Esophagus muscularis mucosa (tissue), 4 donors: ENCODE measurements at places on chromosomes 1 and 21. TPM values are rescaled to one million over a fixed set of nuclear protein-coding genes. Genes with fewer than 3 reads are reported as not detected.

TNFRSF25 gene
- total RNA-seq, result 9.1 TPM

DCAF8 gene
- total RNA-seq, result 168 TPM

RPTN gene
- not detected for total RNA-seq

DNA sequence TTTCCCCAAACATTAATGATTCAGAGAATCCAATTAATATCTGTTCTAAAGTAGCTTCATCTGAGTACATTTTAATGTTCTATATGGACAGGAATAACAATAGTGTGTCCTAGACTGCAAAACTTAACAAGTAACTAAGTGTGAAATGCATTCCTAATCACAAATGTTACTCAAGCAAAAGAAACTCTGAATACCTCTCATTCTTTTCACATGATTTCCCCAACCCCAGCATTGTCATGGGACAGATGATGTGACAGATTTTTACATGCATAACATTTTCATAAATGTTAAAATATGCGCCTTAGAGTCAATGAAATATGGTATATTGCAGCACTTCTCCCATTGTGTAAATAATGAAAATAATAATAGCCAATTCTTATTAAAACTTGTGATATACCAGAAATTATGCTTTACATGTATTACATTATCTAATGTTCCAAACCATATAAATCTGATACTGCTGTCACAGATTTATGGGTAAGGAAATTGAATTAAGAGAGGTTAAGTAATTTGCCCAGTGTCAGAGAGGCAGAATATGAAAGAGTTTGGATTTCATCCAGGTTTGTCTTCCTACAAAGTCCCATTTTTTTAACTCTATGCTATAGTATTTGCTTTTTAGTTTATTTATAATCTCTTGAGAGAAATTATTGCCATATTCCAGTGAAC, 269.4 kb downstream of the LRRC7 start:
- H3K27ac ChIP-seq, result no peak overlapping the region
- H3K4me3 ChIP-seq, result no peak overlapping the region
- no peaks in the 10 kb centered on the region for H3K4me1 ChIP-seq
- H3K27me3 ChIP-seq, result no peaks in the 10 kb centered on the region
- H3K36me3 ChIP-seq, result no peaks in the 10 kb centered on the region

DNA sequence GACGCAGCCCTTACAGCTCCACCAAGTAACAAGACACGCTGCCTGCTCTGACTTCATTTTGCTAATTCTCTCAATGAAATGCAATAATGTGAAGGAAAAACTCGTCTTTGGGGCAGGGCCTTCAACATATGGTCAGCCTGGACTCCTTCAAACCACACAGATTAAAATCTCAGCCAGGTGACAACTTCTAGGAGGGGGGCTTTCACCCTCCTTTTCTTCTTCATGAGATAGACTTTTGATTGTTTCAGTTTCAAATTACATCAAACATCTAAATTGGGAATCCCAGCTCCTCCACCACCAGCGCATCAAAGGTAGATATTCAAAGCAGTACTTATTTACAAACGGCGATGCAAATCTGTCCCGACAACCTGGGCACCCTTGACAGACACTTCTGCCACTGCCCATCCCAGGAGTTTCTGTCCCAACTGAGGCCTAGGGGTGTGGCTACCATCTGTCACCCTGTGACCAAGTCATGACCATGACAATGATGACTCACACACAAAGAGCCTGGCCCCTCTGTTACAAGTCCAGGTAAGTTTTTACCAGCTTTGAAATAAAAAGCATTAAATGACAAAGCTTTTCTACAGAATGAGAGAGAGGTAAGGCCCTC, 29.7 kb downstream of the SSBP3 start:
- no peaks in the 10 kb centered on the region for H3K27me3 ChIP-seq
- no peak overlapping the region for H3K27ac ChIP-seq
- no peak for DNase-seq
- H3K4me1 ChIP-seq, result peaks cover 85% of the 10 kb centered on the region

- H3K4me3 ChIP-seq, result no peak overlapping the region
- no peaks in the 10 kb centered on the region for H3K27me3 ChIP-seq
- no peak overlapping the region for H3K27ac ChIP-seq
- no peaks in the 10 kb centered on the region for H3K4me1 ChIP-seq
- no peaks in the 10 kb centered on the region for H3K36me3 ChIP-seq
These were observed 75.9 kb upstream of the CACYBP start for GRCh38 chr1:174923820-174924219.

GRCh38 chr1:114009393-114009792, 30.1 kb downstream of the OLFML3 start:
- H3K36me3 ChIP-seq, result no peaks in the 10 kb centered on the region
- no peak overlapping the region for H3K4me3 ChIP-seq
- no peaks in the 10 kb centered on the region for H3K4me1 ChIP-seq
- no peak overlapping the region for H3K27ac ChIP-seq
- DNase-seq, result no peak

DNA sequence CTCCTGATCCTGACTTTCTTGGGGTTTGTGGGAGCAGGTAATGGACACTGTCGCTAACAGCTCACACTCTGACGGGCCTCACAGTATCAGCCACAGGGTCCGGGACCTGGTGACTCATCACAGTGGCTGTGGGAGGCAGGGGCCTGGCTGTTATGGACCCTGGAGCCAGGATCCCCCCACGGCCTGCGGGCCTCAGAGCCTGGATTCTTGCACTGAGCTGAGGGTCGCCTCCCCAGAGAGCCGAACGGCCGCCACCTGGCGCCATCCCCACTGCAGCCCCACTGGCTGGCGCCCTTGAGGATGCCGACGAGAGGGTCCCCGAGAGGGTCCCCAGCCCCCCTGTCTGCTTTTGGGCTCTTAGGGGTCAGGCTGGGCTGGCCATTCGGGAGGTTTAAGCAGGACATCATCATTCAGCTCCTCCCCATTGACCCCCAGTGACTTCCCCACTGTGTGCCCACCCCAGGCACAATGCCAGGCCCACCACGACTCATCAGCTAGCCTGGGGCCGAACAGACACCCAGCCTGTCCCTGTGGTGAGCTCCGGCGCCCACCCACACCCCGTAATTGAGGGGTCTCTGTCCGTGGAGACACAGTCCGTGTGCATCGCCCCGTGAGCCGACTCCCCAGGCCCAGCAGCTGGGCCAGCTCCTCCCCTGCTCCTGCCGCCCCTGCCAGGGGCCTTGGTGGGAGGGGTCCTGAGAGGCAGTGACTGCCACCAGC, 30.8 kb upstream of the TRAPPC10 start:
- peaks cover 64% of the 10 kb centered on the region for H3K36me3 ChIP-seq
- H3K4me3 ChIP-seq, result no peak overlapping the region
- H3K27me3 ChIP-seq, result no peaks in the 10 kb centered on the region
- H3K27ac ChIP-seq, result no peak overlapping the region

GRCh38 chr1:8653878-8654277, 163.6 kb downstream of the RERE start:
- peaks cover 24% of the 10 kb centered on the region for H3K4me1 ChIP-seq
- peaks cover 8% of the 10 kb centered on the region for H3K36me3 ChIP-seq
- DNase-seq, result no peak
- H3K4me3 ChIP-seq, result no peak overlapping the region
- no peak overlapping the region for H3K27ac ChIP-seq

DNA sequence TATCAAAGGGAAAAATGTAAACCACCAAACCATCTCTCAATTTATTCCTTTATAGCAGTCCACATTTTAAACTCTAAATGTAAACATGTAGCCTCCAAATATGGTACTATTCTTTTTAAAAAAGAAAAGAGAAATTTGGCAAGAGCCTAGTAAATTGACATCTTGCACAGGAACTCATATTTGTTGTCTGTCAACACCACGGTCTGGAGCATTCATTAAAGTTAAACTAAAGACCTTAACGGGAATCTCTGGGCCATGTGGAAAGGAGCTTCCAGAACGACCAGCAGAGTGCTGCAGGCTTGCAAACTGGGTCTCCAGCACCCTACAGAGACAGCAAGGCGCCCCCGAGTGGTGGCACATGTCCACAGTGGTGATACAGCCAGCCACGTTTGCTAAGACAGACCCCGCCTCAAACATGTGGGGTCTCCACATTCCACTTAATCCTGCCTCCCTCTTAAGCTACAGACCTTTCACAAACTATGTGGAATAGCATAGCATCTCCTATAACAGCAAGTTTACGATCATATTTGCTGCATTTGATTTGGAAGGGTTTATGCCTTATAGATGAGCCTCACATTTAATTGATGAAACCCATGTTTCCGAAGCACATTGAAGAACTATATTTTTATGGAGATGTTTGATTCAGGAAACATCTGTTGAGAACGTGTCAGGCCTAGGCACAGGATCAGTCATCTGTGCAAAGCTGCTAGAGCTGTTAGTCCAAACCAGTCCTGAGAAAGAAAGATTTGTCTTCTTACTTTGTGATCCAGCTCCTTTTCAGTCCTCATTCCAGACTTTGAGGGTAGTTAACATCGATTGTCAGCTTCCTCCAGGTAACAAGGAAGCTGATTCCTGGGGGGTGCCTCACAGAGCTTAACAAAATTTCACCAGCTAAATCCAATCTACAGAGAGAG, 96.4 kb upstream of the BACE2 start:
- no peak for DNase-seq
- H3K4me3 ChIP-seq, result no peak overlapping the region
- H3K27me3 ChIP-seq, result no peaks in the 10 kb centered on the region
- peaks cover 8% of the 10 kb centered on the region for H3K4me1 ChIP-seq

GRCh38 chr1:151003180-151003579, 3.5 kb downstream of the MINDY1 start:
- H3K4me3 ChIP-seq, result peak overlapping the region; percentile 62
- H3K4me1 ChIP-seq, result peaks cover 65% of the 10 kb centered on the region
- peaks cover 46% of the 10 kb centered on the region for H3K36me3 ChIP-seq
- no peaks in the 10 kb centered on the region for H3K27me3 ChIP-seq
- DNase-seq, result no peak

DNA sequence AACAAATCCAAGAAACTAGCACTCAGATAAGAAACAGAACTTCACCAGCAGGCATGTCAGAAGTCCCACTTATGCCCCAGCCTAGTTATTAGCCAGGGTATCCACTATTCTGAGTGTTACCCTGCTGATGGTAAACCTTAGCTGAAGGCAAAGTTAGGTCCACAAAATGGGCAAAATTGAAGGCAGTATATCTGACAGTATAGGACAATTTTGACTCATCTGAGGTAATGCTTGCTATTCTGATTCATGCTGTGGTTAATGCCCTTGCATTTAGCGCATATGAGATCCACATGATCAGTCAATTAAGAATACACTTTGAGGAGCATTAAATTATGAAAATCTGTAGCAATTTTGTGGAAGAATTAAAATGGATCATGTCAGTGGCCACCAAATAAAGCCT, 15.1 kb downstream of the IFI44 start:
- no peaks in the 10 kb centered on the region for H3K4me1 ChIP-seq
- DNase-seq, result no peak
- H3K27me3 ChIP-seq, result no peaks in the 10 kb centered on the region
- H3K36me3 ChIP-seq, result peaks cover 7% of the 10 kb centered on the region
- H3K27ac ChIP-seq, result no peak overlapping the region

- H3K27ac ChIP-seq, result no peak overlapping the region
- H3K4me1 ChIP-seq, result peaks cover 2% of the 10 kb centered on the region
- peaks cover 52% of the 10 kb centered on the region for H3K36me3 ChIP-seq
- no peak overlapping the region for H3K4me3 ChIP-seq
- no peak for DNase-seq
These were observed 4.8 kb upstream of the SFN start for GRCh38 chr1:26858160-26858559.

GRCh38 chr1:231526536-231526935, 1.9 kb upstream of the TSNAX start:
- H3K36me3 ChIP-seq, result no peaks in the 10 kb centered on the region
- H3K27me3 ChIP-seq, result no peaks in the 10 kb centered on the region
- DNase-seq, result no peak
- H3K4me1 ChIP-seq, result peaks cover 32% of the 10 kb centered on the region
- no peak overlapping the region for H3K27ac ChIP-seq

GRCh38 chr1:92933459-92933858, 27.8 kb downstream of the DIPK1A start:
- no peaks in the 10 kb centered on the region for H3K27me3 ChIP-seq
- peaks cover 76% of the 10 kb centered on the region for H3K4me1 ChIP-seq
- DNase-seq, result no peak
- peak overlapping the region; percentile 77 for H3K27ac ChIP-seq
- no peak overlapping the region for H3K4me3 ChIP-seq
- no peaks in the 10 kb centered on the region for H3K36me3 ChIP-seq

- peak overlapping the region; percentile 77 for H3K4me3 ChIP-seq
- H3K27me3 ChIP-seq, result no peaks in the 10 kb centered on the region
- DNase-seq, result no peak
These were observed 646 bp downstream of the MAPKAPK2 start for GRCh38 chr1:206685334-206685768.

DNA sequence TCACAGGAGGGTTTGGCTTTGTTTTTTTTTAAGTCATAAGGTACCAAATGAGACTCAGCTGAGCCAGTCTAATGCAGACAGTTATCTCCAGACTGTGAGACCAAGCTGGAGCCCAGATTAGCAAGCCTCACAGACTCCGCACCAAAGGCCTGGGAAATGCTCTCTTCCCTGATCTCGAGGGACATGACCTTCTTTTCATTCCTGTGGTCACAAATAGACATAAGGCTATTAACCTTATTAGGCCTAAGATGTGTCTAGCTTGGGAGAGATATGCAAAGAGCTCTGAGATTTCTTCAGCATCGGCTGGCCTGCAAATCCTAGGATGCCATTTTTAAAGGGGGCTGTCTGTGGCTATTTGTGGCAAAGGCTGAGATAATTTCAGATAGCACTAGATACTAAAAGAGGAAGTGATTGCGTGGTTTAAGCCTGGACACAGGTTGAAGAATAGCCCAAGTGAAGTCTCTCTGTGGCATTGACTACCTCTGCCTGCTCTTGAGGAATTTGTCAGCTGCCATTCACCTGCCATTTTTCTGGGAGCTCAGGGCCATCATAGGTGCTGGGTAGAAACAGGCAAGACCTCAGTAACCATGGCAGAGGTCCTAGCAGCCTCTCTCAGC, 301.3 kb downstream of the SIPA1L2 start:
- no peak for DNase-seq
- no peak overlapping the region for H3K27ac ChIP-seq

GRCh38 chr21:36120304-36120888, 14.5 kb upstream of the CBR3 start:
- no peak overlapping the region for H3K4me3 ChIP-seq
- H3K27me3 ChIP-seq, result no peaks in the 10 kb centered on the region
- H3K36me3 ChIP-seq, result no peaks in the 10 kb centered on the region
- no peak for DNase-seq

- no peaks in the 10 kb centered on the region for H3K27me3 ChIP-seq
- DNase-seq, result no peak
- peaks cover 34% of the 10 kb centered on the region for H3K4me1 ChIP-seq
- peak overlapping the region; percentile 65 for H3K27ac ChIP-seq
These were observed 7.5 kb downstream of the NGF start for GRCh38 chr1:115330480-115331013.

- H3K4me1 ChIP-seq, result no peaks in the 10 kb centered on the region
- H3K4me3 ChIP-seq, result no peak overlapping the region
- DNase-seq, result no peak
- no peak overlapping the region for H3K27ac ChIP-seq
These were observed 24.2 kb downstream of the GNG4 start for GRCh38 chr1:235625340-235625739.

DNA sequence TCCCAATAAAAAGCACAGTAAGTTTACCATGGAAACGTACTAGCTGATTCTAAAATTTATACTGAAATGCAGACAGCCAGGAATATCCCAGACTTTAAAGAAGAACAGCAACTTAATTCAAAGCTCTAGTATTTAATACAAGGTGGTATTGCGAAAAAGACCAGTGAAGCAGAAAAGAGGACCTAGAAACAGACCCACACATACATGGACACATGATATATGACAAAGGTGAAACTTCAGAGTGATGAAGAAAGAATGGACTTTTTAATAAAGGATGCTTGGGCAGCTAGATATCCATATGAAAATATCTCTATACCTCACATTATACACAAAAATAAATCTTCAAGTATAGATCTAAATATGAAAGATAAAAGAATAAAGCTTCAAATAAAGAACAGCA, 62.6 kb downstream of the COP1 start:
- DNase-seq, result no peak
- H3K27ac ChIP-seq, result no peak overlapping the region
- no peak overlapping the region for H3K4me3 ChIP-seq
- H3K4me1 ChIP-seq, result no peaks in the 10 kb centered on the region
- H3K36me3 ChIP-seq, result peaks cover 4% of the 10 kb centered on the region
- no peaks in the 10 kb centered on the region for H3K27me3 ChIP-seq
